ENCODE measurements at places on chromosomes 5 and 9. TPM values are rescaled to one million over a fixed set of nuclear protein-coding genes. Genes with fewer than 3 reads are reported as not detected.

SCGB3A2 gene
- not detected for total RNA-seq

CD274 gene
- 2.4 TPM for total RNA-seq

FOXD4L4 gene
- total RNA-seq = 0.26 TPM

PPIC gene
- total RNA-seq = 59.2 TPM

WNT8A gene
- total RNA-seq = not detected

SH2D3C gene
- 1.1 TPM for total RNA-seq

DIRAS2 gene
- total RNA-seq = not detected

KCNMB1 gene
- total RNA-seq = 1.3 TPM

CACNA1B gene
- not detected for total RNA-seq

TAF11L10 gene
- not detected for total RNA-seq

TICAM2 gene
- total RNA-seq = 3.3 TPM

ABLIM3 gene
- total RNA-seq = 16.7 TPM

MEIKIN gene
- 0.06 TPM for total RNA-seq

PTTG1 gene
- 152 TPM for total RNA-seq

PTPA gene
- 176 TPM for total RNA-seq

PCDHB8 gene
- total RNA-seq = 0.62 TPM

COX7C gene
- total RNA-seq = 236 TPM

CCDC187 gene
- total RNA-seq = under 0.01 TPM

TNFSF15 gene
- total RNA-seq = 0.19 TPM

FRMD3 gene
- total RNA-seq = 3.9 TPM

KCNIP1 gene
- not detected for total RNA-seq

SLC6A19 gene
- total RNA-seq = not detected

PCDHA9 gene
- 0.06 TPM for total RNA-seq

Data from aortic smooth muscle cell (primary cell).